ENCODE measurements at places on chromosomes 2 and 18.

GRCh38 chr2:23351388-23352141 is 33.4 kb upstream of the KLHL29 start:
- no peak for DNase-seq

DNA sequence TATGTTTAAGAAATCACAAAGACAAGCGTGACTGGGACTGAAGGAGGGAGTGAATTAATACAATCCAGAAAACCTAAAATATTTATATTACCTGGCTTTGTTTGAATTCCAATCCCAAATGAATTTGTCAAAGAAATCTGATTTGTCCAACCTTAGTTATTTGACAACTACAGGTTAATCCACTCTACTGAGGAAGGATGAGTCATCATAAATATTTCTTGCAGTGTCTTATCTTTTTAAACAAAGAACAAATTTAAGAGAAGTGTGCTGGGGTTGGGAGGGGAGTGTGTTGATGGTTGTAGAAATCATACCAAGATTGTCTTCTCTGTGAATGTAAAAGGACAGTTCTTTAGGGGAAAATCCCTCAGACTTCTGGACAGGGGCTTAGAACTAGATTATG is 1106.3 kb upstream of the SLC39A10 start:
- no peak for DNase-seq

- no peak for DNase-seq
Observed at GRCh38 chr2:198062826-198063225, 258.4 kb downstream of the PLCL1 start.

GRCh38 chr2:236610991-236611821 is 41.6 kb downstream of the ACKR3 start:
- DNase-seq, result no peak

DNA sequence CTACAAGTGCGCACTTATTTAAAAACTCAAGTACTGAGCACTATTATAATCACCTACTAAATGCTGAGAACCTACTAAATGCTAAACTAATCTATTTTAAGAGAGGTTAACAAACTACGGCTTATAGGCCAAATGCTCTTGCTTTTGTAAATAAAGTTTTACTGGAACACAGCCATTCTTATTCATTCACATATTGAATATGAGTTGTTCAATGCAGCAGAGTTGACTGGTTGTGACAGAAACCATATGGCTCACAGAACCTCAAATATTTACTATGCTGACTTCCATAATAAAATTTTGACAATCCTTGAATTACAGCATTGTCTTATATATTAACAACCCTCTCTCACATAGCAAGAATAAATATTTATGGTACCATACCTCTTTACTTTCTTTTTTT is 103.2 kb downstream of the ZNF521 start:
- DNase-seq, result no peak

DNA sequence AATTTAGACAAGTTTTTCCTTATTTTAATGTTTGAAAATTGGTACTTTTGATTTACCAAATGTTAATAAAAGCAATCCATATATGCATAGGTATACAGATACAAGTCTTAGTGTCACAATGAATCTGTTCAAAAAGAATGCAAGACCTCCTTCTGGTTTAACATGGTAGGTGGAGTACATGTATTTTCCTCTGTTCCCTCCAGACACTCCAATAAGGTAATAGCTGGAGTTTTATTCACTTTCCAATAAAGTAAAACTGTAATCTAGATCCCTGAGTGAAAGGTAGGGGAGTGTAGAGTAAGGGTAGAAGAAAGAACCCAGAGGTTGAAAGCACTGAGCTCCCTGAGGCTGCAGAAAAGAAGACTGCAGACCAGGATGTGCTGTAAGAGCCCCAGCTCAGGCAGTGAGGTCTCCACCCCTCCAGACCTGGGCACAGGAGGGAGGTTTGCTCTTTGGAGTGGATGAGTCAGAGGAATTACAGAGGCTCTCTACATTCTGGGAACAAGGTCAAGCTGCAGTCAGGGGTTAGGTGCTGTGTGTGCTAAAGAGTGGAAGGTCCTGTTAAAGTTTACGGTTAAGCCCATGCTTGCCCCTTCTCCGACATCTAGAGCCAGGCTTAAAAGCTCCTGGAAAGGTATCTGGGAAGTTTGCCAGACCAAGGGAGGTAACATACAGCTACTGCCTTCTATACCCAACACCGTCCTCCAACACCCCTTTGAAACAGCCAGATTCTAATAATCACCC is 27.6 kb upstream of the STAT1 start:
- DNase-seq, result no peak

- DNase-seq, result no peak
Observed at GRCh38 chr2:221377597-221377996, 194.5 kb downstream of the EPHA4 start.

DNA sequence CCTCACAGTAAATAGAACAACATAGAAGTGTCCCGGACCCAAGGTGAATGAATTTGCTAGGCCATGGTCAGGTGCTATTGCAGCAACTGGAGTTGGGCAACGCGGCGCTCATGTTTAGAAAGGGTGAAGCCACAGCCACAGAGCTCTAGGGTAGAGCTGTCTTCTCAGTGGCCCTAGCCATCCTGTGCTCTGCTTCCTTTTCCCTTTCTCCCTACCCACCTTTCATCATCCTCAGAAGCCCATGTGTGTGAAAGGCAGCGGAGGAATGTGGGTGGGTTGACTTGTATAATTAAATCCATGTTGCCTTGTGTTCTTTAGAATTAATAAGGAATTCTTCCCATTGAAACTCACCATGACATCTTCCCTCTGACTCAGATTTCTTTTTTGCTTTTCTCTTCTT is 336.7 kb downstream of the OSR1 start:
- no peak for DNase-seq

DNA sequence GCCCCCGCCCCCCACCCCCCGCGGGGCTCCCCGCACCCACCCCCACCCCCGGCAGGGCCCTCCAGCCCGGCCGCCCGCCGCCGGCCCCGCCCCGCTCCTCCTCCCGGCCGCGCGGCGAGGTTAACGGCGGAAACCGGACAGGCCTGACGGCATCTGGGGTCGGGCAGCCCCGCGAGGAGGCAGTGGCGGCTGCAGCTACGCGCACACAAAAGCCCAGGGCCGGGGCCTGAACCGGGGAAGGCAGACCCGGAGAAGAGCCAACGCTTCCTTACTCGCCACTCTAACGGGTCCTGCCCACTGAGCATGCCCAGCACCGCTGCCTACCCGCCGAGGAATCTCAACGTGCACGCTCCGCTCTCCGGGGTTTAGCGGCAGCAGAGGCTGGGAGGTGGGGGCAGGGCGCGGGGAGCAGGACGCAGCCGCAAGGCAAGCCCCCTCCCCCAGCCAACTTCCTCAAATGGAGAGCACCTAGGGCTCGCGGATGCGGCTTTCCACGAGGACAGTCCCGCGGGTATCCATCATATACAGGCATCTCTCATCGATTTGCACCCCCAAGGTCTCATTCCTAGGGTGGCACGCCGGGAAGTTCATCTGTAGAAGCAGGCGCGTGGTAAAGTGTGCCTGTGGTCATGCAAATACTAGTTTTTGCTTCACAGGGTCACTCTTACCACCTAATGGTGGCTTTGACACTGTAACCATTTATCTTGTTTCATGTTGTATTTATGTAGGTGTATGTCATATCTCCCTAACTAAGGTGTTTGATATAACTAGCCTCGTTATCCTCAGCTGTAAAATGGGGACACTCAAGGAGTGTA is at the start of gene MEMO1:
MEMO1 (minus strand) TSS at position 339 of the 815 bp plus-strand sequence. CDS start 761 bp downstream, outside the sequence.
- peak; percentile 94 for DNase-seq

DNA sequence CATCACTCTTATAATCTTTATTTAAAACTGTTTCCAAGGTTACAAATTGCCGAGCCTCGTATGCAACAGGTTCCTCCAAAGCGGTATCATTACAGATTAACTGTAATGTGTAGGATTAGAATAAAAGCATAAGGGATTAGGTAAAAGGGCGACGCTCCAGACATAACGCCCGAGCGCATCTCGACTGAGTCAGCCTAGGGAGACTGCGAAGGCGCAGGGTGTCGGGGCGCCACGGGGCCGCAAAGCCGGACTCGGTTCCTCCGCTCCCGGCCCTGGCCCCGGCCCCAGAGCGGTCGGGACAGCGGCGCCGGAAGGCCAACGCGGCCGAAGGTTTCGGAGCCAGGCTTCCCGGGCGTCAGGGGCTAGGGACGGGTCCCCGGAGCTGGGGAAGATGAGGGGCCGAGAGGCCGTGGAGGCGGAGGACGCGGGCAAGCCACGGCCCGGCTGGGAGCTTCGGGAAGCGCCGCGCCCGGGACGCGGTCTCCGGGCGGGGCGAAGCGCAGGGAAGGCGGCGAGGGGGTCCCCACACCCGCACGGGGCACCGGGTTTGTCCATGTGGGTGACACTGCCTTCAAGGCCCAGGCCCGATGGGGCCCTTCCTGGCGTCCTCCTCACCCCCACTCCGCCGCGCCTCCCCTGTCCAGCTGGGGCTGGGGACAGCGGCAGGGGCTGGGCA is 12.9 kb upstream of the SIX3 start:
- no peak for DNase-seq

DNA sequence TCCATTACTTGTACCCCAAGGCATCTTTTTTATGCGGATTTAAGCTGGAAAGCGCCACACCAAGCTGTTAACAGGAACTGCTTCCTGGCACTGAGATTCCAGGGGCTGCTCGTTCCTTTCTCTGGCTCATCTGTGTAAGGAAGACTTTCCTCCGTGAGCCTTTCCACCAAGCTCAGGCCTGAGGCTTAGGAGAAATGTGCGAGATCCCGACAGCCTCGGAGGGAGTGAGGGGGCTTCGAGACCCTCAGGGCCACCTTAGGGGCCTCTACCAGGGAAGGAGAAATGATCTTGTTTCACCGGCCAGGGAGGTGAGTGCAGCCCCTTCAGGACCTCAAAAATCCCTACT is 17.1 kb downstream of the B3GNT7 start:
- DNase-seq, result no peak

- peak; percentile 15 for DNase-seq
Observed at GRCh38 chr18:56645415-56646016, 5.6 kb upstream of the WDR7 start.

GRCh38 chr2:96574364-96574763 is 37.8 kb downstream of the ARID5A start:
- no peak for DNase-seq

DNA sequence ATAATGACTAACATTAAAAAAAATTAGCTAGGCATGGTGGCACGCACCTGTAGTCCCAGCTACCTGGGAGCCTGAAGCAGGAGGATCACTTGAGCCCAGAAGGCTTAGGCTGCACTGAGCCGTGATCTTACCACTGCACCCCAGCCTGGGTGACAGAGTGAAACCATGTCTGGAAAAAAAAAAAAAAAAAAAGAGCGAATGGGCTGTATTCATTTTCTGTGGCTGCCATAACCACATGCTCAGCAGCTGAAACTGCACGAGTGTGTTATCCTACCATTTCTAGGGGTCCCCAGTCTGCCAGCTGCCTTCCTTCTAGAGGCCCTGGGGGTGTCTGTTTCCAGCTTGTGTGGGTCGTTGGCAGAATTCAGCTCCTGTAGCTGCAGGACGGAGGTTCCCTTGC is 247.8 kb downstream of the EIPR1 start:
- DNase-seq, result no peak

- no peak for DNase-seq
Observed at GRCh38 chr2:54409752-54410151, 46.4 kb upstream of the SPTBN1 start.

- DNase-seq, result no peak
Observed at GRCh38 chr2:888211-888801, 62.3 kb upstream of the SNTG2 start.

- no peak for DNase-seq
Observed at GRCh38 chr18:51069885-51070284, 39.9 kb downstream of the SMAD4 start.

DNA sequence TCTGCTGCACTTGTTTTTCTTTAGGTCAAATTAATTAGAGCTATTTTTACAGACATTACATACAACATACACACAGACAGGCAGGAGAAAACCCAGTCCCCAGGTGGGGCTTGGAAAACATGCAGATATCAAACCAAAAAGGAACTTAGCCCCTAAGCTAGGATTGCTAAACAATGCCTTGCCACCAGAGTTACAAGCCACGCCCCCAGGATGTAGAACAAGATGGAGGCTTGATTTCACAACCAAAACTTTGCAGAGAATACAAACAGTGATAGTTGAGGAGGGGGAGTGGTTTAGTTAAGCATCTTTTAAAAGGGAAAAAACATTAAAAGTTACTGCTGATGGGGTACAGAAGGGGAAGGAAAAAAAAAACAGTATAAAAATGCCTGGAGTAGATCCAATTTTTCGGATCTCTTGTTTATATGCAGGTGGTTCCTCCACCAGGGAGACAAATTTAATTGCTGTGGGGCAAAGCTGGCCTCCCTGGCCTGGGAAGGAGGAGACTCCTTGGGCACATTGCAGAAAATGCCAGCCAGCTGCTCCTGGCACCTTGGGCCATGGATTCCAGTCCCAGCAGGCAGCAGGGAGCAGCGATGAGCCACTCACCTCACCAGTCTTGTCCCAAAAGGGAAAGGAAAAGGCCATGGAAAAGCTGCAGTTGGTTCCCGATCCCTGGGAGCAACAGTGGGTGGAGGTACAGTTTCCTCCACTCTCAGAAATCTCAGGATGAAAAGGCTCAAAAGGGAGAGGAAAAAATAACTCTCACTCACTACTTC is 348.4 kb upstream of the REG3G start:
- no peak for DNase-seq

GRCh38 chr18:38010971-38011857 is 445.6 kb upstream of the CELF4 start:
- DNase-seq, result no peak

DNA sequence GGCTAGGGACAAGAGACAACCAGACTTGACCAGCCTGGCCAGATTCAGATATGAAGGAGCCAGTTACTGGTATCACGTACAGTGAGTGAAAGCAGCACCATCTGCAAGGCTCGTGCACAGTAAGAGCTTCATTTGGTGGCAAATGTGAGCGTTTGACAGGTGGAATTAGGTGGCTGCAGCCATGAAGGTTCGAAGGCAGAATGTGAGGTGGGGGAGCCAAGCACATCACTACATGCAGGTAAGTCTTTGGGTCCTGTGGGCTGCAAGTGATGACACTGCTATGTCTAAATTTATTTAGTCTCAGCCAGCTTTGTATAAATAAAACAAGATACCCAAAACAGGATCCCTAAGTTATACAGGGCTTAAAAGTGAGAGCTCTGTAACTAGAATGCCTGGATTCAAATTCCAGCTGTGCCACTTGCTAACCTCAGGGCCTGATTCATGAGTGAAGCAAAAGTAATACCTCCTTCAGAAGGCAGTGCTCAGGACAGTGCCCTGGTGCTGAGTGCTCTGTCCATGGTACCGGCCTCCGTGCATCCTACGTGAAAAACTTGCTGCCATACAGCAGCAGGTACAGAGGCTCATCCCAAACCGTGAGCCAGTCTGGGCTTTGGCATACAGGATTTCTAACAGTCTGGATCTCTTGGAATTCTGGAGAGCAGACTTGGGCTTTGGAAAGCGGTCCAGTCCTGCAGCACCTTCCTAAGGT is 18.6 kb downstream of the DDX18 start:
- no peak for DNase-seq

DNA sequence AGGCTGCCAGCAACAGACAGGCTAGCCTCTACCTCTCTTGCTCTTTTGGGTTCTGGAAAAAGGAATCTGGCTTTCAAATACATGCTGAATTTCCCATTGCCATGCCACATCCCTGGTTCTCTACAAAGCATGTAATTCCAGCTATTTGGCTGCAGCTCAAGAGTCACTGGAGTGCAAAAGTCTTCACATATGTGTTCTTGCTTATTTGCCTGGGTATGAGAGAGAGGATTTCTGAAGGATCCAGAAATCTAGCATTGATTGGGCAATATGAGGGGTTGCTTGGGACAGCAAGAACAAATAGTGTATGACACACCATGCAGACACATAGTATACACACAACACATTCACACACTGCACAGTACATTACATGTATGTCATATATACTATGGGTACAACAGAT is 30.7 kb upstream of the LGALSL start:
- DNase-seq, result no peak

GRCh38 chr18:26689226-26689879 is 141.0 kb upstream of the KCTD1 start:
- no peak for DNase-seq
